ENCODE measurements at places on chromosomes 6 and 20.

DNA sequence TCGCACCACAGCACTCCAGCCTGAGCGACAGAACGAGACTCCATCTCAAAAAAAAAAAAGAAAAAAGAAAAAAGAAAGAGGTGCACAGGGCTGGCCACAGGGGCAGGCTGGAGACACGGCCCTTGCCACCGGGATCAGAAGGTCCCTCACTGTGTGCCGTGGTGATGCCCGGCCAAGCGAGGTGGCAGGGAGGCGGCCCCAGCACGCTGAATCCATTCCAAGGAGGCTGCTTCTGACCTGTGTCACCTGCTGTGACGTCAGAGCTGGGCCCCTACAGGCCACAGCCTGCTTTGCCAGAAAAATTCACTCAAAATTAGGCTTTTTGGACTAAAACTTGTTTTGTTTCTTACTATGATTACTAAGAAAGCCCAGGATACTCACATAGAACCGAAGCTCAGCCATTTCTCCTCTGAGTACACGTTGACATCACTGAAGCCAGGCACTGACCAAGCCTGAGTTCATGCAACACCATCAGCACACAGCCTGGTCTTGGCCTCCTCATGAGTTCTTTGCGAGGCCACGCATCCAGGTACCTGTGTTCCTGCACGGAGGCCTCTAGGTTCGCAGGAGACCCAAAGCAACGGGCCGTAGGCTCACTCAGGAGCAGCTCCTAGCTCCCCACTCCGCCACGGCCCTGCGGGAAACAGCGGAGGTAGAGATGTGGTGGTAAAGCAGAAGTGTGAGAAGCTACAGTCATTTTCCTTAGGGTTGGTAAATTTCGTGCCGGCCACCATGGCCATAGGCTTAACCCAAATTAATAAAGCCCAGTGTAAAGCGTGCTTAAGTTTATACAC is 67.8 kb downstream of the THBS2 start:
- no peak for DNase-seq

DNA sequence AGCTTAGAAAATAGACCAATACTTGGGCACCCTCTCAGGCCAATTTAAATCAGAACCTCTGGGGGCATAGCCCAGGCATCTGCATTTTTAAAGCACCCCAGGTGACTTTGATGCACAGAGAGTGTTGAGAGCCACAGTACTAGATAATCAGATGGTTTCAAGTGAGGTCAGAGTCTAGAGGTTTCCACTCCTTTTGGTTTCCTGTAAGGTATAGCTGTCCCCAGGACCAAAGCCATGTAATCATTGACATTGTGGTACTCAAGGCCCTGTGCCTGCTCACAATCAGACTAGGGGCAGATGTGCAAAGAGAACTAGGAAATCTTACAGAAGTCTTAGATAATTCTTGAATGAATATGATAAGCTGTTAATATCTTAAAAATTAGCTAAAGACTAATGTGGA is 9.1 kb downstream of the FILIP1 start:
- DNase-seq: no peak

- no peak for DNase-seq
Measured at GRCh38 chr6:113115196-113115595, 741.9 kb upstream of the MARCKS start.

DNA sequence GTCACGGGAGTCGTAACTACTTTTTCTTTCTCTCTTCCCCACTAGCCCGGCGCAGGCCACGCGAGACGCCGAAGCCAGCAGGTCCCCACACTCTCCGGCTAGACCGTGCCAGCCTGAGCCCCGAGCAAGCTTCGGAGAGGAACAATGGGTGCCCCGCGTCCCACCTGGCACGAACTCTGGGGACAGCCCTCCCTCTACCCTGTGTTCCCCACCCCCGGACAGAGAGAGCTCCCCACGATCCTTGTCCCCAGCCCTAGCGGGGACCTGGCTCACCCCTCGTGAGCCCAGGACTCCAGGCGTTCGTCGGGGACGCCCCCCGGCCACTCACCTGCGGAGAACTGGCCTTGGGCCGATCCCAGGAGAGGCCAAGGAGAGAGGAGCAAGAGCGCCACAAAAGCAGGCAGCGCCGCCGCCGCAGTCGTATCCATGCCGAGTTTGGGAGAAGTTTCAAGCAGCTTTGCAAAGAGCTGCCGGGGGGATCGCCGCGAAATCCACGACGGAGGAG is 416 bp downstream of the PTPRK start:
- DNase-seq: no peak

DNA sequence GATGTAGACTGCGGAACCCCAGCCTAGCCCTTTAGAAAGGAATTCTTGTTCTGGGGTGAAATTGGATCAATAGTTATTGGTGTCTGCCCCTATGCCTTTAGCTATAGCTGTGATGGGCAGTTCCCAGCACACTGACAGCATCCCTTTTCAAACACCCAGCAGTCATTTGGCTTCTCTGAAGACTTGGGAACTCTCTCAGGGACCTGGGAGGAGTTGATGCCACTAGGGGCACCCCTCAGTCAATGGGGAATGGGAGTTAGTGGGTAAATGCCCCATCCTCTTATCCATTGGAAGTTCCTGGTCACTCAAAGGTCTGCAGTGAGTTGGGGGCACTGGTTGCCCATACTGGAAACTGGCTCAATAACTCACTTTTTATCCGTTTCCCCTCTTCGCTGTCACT is 31.6 kb upstream of the CSNK2A1 start:
- no peak for DNase-seq

- DNase-seq: no peak
Measured at GRCh38 chr6:146925846-146926245, 278.4 kb upstream of the STXBP5 start.

GRCh38 chr6:37021356-37022129 is 16.1 kb downstream of the FGD2 start:
- no peak for DNase-seq

DNA sequence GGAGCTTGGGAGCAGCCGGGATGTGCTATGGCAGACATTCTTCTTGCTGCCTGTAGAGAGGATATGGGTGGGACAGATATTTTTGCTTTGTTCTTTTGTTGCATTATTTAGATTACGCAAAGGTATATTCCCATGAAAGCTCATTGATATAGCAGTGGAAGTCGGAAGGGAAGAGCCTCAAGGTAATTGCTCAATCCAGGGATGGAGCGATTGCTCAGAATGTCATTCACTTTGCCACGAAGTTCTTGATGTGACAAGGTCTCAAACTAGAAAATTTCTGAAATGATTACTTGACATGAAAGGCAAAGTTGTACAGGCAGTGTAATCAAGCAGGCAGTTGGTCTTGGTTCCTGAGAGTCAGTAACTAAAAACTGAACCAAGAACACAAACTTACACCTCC is 615.6 kb upstream of the CDH4 start:
- no peak for DNase-seq

- no peak for DNase-seq
Measured at GRCh38 chr6:125251516-125252220, 50.1 kb downstream of the HDDC2 start.

- DNase-seq: peak; percentile 5
Measured at GRCh38 chr6:35919827-35920751, 809 bp downstream of the SRPK1 start.

DNA sequence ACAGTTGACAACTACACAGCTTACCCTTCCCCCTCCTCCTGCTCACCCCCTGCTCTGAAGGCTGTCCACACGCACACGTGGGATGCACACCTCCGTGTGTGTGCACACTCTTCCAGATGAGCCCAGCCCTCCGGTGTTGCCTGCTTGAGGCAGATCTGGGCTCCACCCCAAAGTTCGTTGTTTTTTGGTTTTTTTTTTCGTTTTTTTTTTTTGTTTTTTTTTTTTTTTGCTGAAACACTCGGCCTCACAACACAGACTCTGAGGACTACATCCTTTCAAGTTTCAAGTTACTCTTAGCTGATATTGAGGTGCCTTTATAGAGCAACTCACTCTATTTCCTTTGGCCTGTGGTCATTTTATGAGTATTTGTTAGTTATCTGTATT is 88.2 kb downstream of the RREB1 start:
- no peak for DNase-seq
